Endothelial cell of coronary artery (primary cell): ENCODE measurements at places on chromosomes 16 and 17. TPM values are rescaled to one million over a fixed set of nuclear protein-coding genes. Genes with fewer than 3 reads are reported as not detected.

Gene SMIM36
- not detected in 2 replicates for total RNA-seq

Gene INCA1
- total RNA-seq, result 0.18 and 0.56 TPM in 2 replicates

Gene MAPT
- 0.09 and 0.19 TPM in 2 replicates for total RNA-seq

Gene AANAT
- total RNA-seq, result not detected in 2 replicates

Gene KRTAP4-5
- total RNA-seq, result not detected in 2 replicates
